ENCODE measurements at places on chromosomes 3 and 15.

GRCh38 chr15:70855764-70856163 is 1.8 kb upstream of the LARP6 start:
- no peak for DNase-seq

DNA sequence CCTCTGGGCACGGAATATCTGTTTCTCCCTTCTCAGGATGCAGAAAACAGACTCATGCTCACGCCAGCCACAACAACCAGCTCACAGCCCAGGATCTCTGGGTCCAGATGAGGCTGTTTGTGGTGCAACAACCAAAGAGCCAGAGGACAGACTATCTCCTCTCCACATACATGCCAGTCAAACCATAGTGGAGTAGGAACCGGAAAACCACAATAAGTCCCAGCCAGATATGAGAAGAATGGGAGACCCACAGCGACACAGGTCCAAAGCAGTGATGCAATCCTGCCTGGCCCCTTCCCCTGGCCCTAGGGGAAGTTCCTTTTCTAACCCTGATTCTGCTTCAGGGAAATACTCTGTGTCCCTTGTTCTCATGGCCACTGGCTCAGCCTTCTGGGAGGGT is 27.6 kb downstream of the MEX3B start:
- DNase-seq, result no peak

DNA sequence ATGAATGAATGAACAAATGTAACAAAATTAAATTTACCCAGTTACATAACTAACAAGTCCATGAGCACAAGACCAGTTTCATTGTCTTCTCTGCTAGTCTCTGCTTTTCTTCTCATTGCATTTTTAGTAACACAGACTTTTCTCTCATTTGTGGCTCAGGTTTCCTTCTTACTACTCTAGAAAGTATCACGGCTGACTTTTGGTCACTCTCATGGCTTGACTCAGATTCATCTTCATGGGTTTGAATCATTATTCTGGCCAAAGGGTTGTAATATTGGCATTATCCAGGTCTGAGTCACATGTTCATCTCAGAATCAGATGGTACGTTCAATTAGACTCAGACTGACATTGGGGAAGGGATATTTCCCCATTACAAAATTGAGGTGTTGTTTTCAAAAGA is 121.5 kb upstream of the SATB1 start:
- no peak for DNase-seq

DNA sequence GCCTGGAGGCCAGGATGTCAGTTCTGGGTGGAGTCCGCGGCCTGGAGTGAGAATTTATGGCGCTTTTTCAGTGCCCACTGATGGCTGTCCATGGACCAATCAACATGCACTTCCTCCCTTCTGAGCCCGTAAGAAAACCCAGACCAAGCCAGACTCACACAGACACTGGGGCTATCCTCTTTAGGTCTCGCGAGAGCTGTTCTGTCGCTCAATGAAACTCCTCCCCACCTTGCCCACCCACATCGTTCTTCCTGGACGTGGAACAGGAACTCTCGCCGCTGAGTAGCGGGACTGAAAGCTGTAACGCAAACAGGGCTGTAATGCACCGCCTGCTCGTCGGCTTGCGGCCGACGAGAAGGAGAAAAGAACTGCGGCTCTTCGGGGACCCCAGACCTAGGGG is 833.0 kb upstream of the CADM2 start:
- DNase-seq, result no peak

DNA sequence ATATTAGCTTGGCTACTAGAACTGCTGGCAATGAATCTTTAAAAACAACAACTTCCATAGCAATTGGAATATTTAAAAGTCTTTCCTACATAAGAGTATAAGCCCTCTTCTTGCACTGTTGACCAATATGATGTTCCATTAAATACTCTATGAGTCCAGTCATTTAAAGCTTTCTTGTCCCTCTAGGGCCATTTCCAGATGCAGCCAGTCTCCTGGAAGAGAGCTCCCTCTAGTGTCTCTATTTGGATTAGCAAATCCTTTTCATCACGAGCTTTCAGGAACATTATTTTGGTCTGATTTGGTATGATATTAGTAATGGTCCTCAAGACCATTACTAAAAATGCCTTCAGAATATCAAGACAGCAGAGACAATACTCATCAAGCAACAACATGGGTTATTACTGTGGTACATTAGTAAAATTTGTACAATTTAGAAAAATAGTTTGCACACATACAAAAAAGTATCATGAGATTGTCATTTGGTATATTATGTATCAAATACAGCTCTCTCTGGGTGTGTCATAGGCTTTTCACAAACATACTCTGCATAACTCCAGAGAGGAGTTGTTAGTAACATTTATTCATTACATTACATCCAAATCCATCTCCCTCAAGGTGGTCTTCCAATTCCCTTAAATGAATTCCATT is 101.3 kb downstream of the DPH6 start:
- DNase-seq, result no peak

GRCh38 chr3:121748680-121749275 is 763 bp downstream of the GOLGB1 start:
- DNase-seq, result no peak

- DNase-seq, result no peak
Measured at GRCh38 chr3:195763076-195763830, 42.5 kb downstream of the MUC20 start.

DNA sequence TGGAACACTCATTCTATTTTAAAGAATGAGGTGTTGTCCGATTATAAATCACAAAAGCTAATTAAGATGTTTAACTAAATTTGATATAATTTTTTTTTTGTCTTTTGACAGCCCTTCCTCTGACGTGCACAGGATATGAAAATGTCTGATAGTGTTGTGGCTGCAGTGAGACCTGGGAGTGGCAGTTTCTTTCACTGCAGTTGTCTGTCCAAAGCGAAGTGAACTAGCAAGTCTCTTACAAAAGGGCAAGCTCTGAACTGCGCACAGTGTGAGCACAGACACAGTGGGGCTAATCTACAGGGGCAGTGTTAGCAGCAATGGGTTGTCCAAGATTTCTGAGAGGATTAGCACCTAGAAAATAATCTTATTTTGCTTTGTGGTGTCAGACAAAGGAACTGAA is 29.1 kb upstream of the MYRIP start:
- DNase-seq, result no peak

GRCh38 chr3:75294124-75294523 is 370.0 kb upstream of the FRG2C start:
- no peak for DNase-seq

DNA sequence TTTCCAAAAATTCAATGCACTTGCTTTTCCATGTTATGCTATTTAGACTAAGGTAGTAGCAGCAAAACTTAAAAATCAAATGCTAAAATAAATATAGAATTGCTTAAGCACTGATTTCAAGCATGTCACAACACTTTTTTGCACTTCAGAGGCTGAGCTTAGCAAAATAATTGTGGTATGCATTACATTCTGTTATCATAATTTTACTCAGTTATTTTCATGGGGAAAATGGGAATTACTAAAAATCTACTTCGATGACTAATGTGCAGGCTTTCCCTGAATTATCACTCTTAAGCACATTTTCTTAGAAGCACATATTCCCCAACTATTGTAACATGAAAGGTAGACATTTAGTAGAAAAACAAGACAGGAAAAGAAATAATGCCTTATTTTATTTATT is 322.4 kb upstream of the CBLB start:
- DNase-seq, result no peak

DNA sequence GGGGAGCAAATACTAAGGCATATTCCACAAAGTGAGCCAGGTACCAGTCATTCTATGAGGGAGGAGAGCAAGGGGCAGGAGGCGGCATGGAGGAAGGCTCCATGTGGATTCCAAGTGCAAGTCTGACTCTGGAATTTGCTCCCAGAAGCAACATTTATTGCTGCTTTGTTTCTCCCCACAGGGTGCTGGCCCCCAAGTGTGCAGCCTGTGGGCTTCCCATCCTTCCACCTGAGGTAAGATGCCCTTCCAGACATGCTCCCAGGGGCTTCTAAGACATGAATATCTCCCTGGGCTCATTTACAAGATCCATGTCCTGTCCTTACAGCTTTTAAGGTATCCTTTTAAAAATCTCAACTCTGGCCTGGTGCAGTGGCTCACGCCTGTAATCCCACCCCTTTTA is 15.9 kb upstream of the SACM1L start:
- DNase-seq, result no peak

GRCh38 chr15:27770769-27771554 is 328.2 kb downstream of the OCA2 start:
- DNase-seq, result no peak

DNA sequence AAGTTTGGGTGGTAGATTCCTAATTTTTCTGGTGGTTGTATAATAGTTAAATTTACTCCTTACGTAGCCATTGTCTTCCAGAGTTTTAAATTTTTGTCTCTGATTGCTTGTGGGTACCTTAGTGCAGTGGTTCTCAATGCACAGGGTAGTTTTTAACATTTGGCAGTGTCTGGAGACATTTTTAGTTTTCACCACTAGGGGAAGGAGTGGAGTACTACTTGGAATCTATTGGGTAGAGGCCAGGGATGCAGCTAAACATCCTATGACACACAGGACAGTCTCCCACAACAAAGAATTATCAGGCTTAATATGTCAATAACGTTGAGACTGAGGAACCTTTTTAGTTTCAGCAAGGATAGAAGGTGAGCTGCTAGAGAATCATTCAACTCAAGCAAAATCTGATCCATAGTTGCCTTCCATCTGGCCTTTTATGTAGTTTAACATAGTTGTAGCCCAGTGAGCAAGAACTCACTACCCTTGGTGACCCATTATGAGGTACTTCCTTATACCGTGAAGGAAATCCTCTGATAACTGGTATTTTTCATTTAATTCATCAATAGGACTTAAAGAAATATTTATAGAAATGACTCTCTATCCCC is 8.6 kb upstream of the STX19 start:
- no peak for DNase-seq
